CD4-positive, alpha-beta memory T cell (primary cell): ENCODE measurements at places on chromosomes 2 and 18. TPM values are rescaled to one million over a fixed set of nuclear protein-coding genes. Genes with fewer than 3 reads are reported as not detected.

EMX1 gene
- not detected for total RNA-seq

ABHD1 gene
- total RNA-seq, result 1.3 TPM

DNA sequence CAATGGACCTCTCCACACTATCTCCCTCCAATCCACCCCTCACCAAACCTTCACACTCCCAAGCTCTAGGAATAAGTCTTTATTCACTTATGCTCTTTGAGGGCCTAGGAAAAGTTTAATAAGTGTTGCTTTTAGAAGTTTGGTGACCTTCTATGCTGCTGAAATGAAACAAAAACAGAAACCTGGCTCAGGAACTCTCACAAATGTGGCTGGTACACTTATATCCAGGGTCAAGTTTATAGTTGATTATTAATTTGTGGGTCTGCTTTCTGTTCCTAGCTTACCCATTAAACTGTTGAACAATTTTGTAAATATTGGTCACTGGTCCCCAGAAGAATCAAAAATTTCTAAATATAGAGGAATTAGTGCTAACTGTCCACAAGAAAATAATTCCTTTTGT, 14.2 kb upstream of the ANKRD44 start:
- H3K4me3 ChIP-seq, result peak overlapping the region; percentile 6
- H3K36me3 ChIP-seq, result no peaks in the 10 kb centered on the region
- DNase-seq, result no peak
- no peak overlapping the region for H3K27ac ChIP-seq

CYP26B1 gene
- total RNA-seq, result not detected

GRCh38 chr18:34018336-34018735, 206.4 kb downstream of the NOL4 start:
- no peaks in the 10 kb centered on the region for H3K36me3 ChIP-seq
- H3K27ac ChIP-seq, result no peak overlapping the region
- H3K4me1 ChIP-seq, result no peaks in the 10 kb centered on the region
- H3K4me3 ChIP-seq, result no peak overlapping the region
- no peaks in the 10 kb centered on the region for H3K27me3 ChIP-seq
- DNase-seq, result no peak

STARD6 gene
- not detected for total RNA-seq

IL1RL2 gene
- not detected for total RNA-seq

CHRNG gene
- not detected for total RNA-seq

GRCh38 chr2:20198001-20198400, 26.9 kb downstream of the SDC1 start:
- H3K27ac ChIP-seq, result no peak overlapping the region
- no peak for DNase-seq
- H3K4me1 ChIP-seq, result no peaks in the 10 kb centered on the region
- H3K4me3 ChIP-seq, result no peak overlapping the region
- H3K36me3 ChIP-seq, result no peaks in the 10 kb centered on the region
- no peaks in the 10 kb centered on the region for H3K27me3 ChIP-seq

GULP1 gene
- total RNA-seq, result not detected

GRCh38 chr2:126909366-126909765, 10.7 kb downstream of the TEX51 start:
- H3K27me3 ChIP-seq, result no peaks in the 10 kb centered on the region
- H3K27ac ChIP-seq, result no peak overlapping the region
- no peak overlapping the region for H3K4me3 ChIP-seq
- H3K36me3 ChIP-seq, result no peaks in the 10 kb centered on the region
- no peak for DNase-seq

- H3K27me3 ChIP-seq, result no peaks in the 10 kb centered on the region
- H3K36me3 ChIP-seq, result no peaks in the 10 kb centered on the region
- no peak overlapping the region for H3K27ac ChIP-seq
- no peak overlapping the region for H3K4me3 ChIP-seq
- no peaks in the 10 kb centered on the region for H3K4me1 ChIP-seq
These were observed 19.3 kb upstream of the CAVIN2 start for GRCh38 chr2:191866195-191866594.

CHN1 gene
- 3.7 TPM for total RNA-seq

DNA sequence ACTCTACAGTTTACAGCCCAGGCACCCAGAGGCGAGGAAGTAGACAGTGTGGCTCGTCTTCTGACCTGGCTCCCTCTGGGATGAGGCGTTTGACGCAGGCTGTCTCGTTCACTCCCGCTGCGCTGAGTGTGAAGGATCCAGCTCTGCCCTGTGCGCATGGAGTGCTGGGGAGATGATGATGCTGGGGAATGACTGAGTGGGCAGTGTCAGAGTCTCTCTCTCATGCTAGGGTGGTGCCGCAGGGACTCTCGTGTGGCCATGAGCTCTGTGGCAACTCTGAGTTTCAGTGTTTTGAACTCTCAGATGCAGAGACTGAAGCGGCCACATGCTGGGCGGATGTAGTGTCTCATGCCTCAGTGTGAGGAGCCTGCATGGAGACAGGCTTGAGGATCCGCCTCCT, 118.4 kb upstream of the TPO start:
- H3K4me3 ChIP-seq, result no peak overlapping the region
- no peaks in the 10 kb centered on the region for H3K4me1 ChIP-seq
- H3K36me3 ChIP-seq, result no peaks in the 10 kb centered on the region
- H3K27ac ChIP-seq, result no peak overlapping the region
